ENCODE measurements at places on chromosomes 5 and 9.

- DNase-seq: no peak
Observed at GRCh38 chr9:135879619-135880018, 27.7 kb downstream of the CAMSAP1 start.

DNA sequence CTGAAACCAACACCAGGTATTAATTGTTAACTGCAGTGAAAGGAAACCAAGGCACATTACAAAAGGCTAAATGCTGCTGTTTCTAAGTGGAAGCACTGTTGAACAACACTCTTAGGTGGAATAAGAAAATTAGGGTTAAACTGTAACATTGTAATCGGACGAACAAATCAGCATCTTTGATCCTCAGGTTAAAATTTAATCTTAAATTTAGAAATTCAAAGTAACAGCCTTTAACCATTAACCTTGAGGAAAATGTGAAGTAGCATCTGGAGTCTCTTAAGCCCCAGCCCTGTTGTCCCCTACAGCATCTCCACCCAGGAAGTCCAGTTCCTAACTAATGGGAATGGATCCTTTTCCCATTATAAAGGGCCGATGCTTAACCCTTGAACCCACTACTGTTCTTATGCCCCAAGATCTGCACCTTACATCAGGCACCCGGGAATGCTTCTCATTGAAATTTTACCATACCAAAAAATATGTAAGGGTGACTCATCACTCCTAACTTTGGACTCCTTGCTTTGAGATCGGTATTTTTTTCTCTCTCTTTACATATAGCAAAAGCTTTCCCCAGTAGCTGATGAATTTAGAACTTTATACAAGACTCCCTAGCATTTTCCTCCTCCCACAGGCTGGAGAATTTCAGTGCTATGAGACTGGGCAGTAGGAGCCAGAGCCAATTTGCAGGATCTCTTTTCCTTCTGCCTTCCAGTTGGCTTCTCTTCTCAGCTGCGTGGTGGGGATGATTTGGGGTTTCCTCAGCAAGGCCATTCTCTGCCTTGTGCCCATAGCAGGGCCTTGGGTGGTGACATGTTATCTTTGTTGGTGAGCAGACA, 32.0 kb upstream of the ITGA2 start:
- DNase-seq: no peak

- DNase-seq: no peak
Observed at GRCh38 chr9:113695901-113696300, 180.2 kb upstream of the ZNF618 start.

- no peak for DNase-seq
Observed at GRCh38 chr9:78214492-78214891, 21.4 kb upstream of the CEP78 start.

GRCh38 chr5:132389585-132390286, 20.2 kb downstream of the SLC22A5 start:
- no peak for DNase-seq

GRCh38 chr9:68844631-68845612, 139.9 kb downstream of the PIP5K1B start:
- peak; percentile 43 for DNase-seq

DNA sequence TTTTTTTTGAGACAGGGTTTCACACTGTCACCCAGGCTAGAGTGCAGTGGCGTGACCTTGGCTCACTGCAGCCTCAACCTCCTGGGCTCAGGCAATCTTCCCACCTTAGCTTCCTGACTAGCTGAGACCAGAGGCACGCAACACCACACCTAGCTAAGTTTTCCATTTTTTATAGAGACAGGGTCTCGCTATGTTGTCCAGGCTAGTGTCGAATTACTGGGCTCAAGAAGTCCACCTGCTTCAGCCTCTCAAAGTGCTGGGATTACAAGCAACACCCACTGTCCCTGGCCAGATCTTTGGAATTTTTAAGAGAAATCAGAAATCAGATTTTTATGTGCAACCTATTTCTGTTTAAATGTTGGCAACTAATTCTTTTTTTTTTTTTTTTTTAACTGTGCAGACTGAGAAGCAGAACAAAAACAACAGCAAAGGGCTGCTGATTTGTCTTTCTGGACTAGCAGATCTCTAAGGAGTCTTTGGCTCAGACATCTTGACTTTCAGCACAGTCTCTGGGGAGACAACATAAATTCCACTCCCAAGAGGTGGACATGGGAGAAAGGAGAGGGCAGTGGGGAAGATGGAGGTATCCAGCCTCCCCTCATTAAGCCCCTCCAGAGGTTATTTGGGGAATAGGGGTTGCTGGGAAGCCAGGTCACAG, 54.4 kb upstream of the FABP6 start:
- DNase-seq: no peak

DNA sequence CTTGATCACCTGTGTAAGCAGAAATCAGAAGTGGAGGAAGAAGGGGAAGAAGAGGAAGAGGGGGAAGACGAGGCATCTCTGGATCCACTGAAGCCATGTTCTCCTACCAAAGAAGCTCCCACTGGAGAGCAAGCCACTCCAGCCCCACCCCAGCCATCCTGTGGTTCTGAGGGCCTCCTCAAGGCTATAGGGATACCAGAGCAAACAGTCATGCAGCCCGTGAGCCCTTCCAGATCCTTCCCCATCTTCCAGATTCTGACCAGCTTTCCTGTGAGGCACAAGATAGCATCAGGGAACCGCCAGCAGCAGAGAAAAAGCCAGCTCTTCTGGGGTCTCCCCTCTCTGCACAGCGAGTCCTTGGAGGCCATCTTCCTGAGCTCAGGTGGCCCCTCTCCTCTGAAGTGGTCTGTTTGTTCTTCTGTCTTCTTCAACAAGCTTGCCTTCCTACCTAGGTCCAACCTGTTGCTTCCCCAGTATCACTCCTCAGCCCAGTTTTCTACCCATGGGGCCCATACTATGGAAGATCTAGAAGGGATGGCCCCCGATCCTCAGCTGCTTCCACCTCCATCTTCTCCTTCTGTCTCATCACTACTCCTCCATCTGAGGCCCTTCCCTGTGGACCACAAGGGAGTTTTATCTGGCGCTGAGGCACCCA, 29.4 kb downstream of the VCP start:
- no peak for DNase-seq
